ENCODE measurements at places on chromosomes 11 and 22.

DNA sequence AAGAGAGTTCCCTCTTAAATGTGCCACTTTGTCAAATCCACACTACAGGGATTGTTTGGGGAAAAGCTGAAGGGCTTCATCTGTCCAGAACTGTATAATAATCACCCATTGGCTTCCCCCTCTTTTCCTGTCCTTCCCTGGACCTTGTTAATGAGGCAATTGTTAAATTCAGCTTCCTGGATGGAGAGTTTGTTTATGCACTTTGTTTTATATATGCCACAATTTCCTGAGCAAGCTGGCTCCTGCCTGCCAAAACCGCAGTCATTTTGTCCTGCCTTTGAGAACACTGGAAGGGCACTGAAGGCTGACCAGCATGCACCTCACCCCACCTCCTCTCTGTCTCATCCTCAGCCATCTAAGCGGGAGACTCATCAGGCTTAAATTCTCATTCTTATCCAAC, 86.2 kb downstream of the MSANTD4 start:
- DNase-seq = no peak

DNA sequence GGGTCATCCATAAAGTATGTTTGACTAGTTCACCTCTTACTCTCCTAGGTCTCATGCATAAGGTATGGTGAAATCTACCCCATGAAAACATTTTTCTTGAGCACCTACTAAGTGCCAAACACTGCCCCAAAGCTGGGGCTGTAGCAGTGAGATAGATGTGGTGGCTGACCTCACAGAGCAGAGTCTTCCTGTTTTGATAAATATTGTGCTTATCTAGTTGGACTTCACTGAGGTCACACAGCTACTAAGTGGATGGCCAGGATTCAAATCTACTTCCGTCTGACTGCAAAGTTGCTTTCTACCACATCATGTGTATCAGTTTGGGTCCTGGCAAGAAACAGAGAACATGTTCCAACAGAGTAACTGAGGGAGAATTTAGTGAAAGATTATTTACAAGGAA, 6.4 kb upstream of the HTATIP2 start:
- DNase-seq = no peak

- DNase-seq = no peak
Measured at GRCh38 chr11:69066122-69067112, 17.7 kb downstream of the TPCN2 start.

GRCh38 chr11:67611704-67612587, 5.2 kb downstream of the NDUFV1 start:
- DNase-seq = no peak

DNA sequence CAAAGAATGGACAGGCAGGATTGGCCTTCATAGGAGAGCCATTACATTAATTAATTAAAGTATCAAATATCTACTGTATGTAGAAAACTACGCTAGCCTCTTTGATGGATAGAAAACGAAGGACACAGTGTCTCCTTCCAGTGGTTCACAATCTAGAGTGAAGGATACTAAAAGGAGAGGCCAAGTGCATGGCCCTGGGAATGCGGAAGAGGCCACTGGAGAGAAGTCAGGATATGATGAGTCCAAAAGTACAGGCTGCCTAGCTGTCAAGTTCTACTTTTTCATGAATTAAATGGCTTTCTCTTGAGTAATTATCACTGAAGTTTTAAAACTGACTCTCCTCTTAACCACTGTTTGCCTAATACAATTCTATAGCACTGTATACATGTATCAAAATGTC, 41.9 kb downstream of the ATG16L2 start:
- no peak for DNase-seq

GRCh38 chr11:118572981-118573550, 857 bp downstream of the ARCN1 start:
- DNase-seq = peak; percentile 54

DNA sequence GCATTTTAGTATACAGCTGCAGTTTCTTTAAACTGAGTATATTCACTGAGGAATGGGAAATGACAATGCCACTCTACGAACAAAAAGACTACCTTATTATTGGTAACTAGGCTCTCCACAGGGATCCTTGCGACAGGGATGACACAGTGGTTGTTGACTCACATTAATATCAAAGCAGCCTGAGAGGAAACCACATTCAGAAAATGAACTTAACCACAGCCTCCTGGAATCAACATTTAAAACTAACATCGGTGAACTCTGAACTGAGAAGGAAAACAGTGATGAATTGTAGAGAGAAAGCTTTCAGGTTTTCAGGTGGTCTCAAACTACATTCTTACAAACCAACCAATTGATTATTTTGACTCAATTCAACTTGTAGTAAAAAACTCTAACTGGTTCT, 90.3 kb upstream of the MTMR2 start:
- no peak for DNase-seq

- no peak for DNase-seq
Measured at GRCh38 chr22:44369293-44369661, 56.5 kb upstream of the SHISAL1 start.

DNA sequence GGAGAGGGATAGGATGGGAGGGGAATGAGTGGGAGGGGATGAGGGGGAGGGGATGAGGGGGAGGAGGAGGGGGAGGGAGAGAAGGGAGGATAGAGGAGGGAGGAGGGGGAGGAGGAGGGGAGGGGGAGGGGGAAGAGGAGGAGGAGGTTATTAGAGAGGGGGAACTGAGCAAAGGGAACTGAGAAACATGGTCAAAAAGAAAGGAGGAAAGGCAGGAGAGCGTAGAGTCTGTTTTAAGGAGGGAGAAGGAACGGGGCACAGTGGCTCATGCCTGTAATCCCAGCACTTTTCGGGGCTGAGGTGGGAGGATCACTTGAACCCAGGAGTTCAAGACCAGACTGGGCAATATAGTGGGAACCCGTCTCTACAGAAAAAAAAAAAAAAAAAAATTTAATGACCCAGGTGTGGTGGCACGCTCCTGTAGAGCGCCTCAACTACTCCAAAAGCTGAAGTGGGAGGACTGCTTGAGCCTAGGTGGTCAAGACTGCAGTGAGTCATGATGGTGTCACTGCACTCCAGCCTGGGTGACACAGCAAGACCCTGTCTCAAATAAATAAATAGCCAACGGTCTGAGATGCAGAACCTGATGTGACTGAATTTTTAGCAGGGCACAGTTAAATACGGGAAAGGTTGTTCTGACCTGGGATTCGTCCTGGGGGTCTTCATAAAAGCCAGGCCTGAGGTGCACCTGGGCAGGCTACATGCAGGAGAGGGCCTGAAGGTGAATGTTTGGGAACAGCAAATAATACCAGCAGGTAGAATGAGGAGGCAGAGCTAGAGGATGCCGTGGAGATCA, 4.0 kb downstream of the B3GNT6 start:
- no peak for DNase-seq

DNA sequence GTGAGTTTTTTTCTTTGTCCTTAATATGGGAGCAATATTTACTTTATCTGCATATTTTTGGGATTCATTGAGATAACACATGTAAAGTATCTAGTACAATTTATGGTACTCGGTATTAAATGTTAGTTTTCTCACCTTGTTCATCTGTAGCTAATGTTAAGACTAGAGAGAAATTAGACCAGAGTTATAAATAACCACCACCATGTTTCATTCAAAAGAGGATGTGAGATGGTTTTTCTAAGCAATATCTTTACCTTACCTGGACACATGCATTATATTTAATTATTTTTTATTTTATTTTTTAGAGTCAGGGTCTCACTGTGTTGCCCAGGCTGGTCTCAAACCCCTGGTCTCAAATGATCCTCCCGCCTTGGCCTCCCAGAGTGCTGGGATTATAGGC, 18.4 kb downstream of the ARHGAP42 start:
- no peak for DNase-seq

DNA sequence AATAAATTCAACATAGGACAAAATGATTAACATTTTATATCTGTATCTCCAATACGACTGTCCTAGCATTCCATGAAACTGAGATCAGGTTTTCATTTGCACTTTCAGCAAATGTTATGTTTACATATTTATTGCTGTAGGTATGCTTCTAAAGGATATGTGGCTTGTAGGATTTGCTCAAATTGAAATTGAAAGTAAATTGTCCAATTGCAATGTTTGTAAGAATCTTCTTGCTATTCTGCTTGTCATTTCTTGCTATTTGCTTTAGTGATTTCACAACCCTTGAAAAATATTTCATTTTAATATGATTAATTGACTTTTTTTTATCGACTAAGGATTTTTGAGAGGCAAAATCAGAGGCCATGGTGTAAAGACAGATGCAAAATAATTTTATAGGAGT, 904.2 kb upstream of the RAG2 start:
- DNase-seq = no peak

GRCh38 chr22:38766076-38766777, 10.4 kb upstream of the SUN2 start:
- DNase-seq = peak; percentile 33

- no peak for DNase-seq
Measured at GRCh38 chr11:119722281-119722794, 6.7 kb downstream of the NECTIN1 start.

DNA sequence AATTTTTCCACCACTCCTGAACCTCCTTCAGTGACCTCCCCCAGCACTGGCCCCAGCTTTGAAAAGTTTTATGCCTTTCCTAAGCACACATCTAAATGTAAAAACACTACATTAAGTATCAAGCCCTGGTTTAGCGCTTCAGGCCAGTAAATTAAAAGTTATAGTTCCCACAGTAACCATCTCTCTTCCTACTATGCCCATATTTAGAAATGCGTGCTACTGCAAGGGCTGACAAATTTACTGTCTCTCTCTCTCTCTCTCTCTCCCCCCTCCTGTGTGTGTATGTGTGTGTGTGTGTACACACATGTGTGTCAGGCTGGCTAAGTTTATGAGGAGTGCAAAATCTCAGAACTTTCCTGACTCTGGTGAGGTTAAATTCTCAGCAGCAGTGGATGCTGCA, 231.4 kb downstream of the LARGE1 start:
- DNase-seq = no peak

GRCh38 chr11:107392611-107393010, 65.0 kb downstream of the CWF19L2 start:
- DNase-seq = no peak

DNA sequence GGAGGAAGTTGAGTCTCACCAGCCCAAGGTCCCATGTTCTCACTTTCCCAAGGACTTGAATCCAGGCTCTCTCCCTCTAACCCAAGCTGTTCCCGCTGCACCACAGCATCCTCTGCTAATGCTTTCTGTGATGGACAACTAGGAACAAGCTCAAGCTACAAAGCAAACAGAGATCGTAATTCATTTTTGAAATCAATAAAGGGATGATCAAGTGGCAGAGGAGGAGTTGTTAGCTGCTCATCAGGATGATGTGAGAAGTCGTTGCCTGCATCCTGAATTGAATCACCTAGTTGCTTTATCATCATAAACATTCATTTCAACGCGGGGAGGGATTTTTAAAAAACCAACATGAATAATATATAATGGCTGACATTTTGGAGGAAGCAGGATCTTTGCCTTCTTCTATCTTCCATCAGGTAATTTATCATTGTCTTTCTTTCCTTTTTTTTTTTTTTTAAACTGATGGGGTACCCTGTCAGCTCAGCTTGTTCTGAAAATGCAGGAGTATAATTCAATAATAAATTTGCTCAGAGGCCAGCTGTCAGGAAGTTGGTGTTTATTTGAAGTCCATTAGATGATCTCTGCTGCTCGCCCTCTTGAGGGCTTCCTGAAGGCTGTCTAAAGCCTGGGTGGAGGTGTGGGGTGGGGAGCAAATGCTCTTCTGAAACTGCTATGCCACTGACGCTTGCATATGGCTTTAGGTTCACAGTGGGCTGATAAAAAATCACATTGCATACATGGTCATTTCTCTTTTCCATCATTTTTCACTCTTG, 174.4 kb upstream of the NARS2 start:
- no peak for DNase-seq

GRCh38 chr11:64881476-64881875, 3.1 kb upstream of the EHD1 start:
- DNase-seq = no peak

DNA sequence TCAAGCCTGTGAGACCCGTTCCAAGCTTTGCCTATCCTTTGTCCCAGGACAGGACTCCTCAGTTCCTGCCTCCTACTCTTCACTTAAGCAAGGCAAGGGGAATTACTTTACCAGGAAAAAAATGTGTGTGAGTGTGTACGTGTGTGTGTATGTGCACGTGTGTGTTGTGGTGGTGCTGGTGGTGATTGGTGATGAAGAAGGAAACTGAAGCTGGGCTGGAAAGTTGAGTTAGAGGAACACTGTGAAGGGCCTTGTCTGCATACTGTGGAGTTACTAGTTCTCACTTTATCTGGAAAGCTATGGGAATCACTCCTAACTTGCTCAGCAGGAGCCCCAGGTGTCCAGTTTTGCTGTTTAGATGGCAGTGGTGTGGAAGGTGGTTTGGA, 378 bp downstream of the OR51D1 start:
- no peak for DNase-seq

- no peak for DNase-seq
Measured at GRCh38 chr11:69823641-69824265, 4.5 kb upstream of the FGF3 start.

DNA sequence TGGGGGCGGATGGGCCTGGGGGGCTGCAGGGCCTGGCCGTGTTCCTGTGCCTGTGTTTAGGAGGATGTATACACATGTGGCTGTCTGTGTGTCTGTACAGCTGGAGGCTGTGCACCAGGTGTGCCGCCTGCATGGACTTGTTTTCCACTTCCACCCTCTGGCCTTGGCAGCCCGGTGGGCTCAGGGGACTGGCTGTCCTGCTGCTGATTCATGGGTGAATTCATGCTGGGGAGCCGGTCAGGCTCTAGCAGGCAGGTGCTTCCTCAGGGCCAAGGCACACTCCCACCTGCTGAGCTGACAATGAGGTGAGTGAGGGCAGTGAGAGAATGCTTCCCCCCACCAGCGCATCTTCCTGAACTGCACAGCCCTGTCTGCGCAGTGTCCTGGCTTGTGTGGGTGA, 88.4 kb downstream of the CCDC81 start:
- DNase-seq = no peak

- DNase-seq = no peak
Measured at GRCh38 chr11:93952082-93952780, 68.9 kb upstream of the HEPHL1 start.

DNA sequence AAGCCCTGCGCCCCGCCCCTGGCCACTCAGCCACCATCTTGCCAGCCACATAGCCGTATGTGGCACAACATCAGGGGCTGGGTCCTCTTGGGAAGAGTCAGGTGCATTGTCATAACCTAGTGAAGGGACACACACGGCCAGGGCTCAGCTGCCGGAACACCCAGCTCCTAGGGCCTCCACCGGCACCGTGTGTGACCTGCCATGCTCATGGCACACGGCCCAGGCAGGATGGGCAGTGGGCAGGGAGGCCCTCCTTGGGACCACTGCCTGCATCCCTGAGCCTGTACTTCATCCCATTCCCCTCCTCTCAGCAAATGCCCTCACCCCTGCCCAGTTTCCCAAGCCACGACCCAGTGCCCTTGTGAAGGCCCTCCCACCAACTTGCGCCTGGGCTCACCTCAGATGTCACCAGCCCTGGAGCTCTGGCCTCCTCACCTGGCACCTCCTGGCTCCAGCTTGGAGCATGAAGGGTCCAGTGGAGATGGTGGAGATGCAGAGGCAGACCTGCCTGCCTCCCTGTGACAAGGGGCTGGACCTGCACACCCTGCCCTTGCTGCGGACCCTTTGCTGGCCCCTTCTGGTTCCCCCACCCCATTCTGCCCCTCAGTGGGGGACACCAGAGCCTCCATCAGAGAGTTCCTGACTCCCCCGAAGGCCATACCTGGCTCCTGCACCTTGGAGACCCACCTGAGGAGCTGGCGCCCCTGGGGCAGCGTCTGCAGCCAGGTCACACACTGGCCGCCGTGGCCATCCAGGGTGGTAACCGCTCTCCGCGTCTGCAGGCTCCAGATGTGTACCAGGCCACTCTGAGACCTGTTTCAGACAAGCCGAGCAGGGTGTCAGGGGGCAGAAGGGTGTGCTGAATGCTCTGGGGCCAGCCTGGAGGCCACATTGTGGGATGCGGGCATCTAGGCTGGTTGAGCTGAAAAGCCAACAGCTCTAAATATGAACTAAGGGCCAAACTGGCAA, 34.5 kb downstream of the GNB1L start:
- no peak for DNase-seq

Measured in hematopoietic multipotent progenitor cell treated with erythropoietin and hydrocortisone succinate and interleukin-3 and kit ligand, for 15 days (in vitro differentiated cells).